ENCODE measurements at places on chromosomes 4 and X.
A peak's percentile ranks its signal among the peaks of the same experiment; 100 is the strongest.

- no peak for DNase-seq
Observed at GRCh38 chrX:131729295-131729694, 185.4 kb downstream of the OR13H1 start.

GRCh38 chr4:113739197-113739596 is 22.3 kb downstream of the CAMK2D start:
- no peak for DNase-seq

DNA sequence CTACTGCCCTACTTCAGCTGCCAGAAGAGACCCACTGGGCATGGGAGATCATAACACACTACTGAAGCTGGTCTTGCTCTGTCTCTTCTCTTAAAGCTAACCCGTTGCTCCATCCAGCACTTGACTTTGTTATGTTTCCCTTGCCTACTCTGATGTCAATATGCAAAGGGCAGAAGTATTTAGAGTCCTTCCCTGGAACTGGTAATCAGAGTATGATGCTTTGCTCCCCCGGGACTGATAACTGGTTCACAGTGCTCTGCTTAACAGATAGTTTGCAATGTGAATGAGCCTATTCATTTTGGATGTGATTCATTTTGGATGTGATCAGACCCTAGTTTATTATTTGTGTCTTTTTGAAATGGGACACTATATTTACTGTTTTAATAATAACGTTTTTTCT is 12.3 kb upstream of the UCP1 start:
- DNase-seq: no peak

GRCh38 chrX:40060356-40060845 is 37.4 kb downstream of the BCOR start:
- DNase-seq: no peak

- DNase-seq: no peak
Observed at GRCh38 chr4:53234111-53234510, 131.8 kb downstream of the SCFD2 start.

DNA sequence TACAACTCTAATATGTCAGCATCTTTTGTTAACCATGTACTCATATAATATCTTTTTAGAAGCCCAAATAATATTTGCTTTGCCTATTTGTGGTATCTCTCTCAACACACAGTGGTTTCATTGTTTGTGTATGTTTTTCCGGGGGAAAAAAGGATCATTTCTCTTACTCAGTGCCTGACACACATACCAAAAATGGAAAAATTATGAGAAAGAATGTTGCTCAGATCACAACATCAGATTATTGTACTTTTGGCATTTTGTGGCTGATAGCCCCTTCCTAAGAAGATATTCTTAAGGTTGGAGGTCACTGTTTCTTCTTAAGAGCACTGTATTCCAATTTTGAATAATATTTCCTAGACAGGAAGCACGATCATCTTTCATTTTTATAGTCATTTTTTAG is 93.6 kb downstream of the PDLIM5 start:
- DNase-seq: peak; percentile 52

GRCh38 chr4:70586841-70587240 is 5.2 kb upstream of the AMBN start:
- no peak for DNase-seq

DNA sequence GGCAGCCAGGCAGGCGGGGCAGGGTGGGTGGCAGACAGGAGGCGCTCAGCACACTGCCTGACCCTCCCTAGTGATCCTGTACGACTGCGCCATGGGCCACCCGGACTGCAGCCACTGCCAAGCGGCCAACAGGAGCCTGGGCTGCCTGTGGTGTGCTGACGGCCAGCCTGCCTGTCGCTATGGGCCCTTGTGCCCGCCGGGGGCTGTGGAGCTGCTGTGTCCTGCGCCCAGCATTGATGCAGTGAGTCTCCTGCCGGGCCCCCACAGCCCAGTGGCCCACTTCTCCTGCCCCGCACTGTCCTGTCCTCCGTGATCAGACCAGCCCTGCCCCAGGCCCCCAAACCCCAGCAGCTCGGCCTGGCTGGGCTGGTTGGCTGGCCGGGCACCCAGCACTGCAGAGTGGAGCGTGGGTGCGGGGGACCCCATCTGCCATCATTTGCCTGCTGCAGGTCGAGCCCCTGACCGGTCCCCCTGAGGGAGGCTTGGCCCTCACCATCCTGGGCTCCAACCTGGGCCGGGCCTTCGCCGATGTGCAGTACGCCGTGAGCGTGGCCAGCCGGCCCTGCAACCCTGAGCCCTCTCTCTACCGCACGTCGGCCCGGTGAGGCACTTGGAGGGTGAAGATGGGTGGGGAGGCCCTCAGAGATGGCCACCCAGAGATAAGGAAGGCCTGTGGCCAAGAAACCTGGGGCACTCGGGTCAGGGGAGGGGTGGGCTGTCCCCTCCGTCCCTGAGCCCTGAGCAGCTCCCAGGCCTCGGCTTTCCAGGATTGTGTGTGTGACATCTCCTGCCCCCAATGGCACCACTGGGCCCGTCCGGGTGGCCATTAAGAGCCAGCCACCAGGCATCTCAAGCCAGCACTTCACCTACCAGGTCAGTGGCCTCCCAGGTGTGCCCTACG is 7.6 kb downstream of the PLXNB3 start:
- DNase-seq: no peak
